ENCODE measurements at places on chromosomes 6 and 20. TPM values are rescaled to one million over a fixed set of nuclear protein-coding genes. Genes with fewer than 3 reads are reported as not detected.

- no peak for DNase-seq
These were observed 202.8 kb upstream of the CST7 start for GRCh38 chr20:24746351-24746685.

DNA sequence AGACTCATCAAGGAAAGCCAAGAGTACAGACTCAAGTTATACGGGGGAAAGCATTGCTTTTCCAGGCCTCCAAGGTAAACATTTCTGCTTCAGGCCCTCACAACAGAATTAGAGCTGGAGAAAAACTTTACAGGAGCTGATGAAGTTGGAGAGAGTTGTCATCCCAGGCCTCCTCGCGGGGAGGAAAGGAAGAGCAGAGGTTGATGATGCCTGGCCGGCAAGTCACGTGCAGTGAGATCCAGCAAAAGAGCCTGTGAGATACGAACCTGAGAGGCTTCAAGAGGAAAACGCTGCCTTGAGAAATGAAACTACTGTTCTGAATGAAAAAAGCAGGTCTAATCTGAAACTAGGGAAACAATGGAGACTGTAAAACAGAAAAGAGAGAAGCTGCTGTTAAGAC, 122.9 kb downstream of the FAM120B start:
- no peak for DNase-seq

GRCh38 chr20:2652724-2653555, 508 bp downstream of the NOP56 start:
- DNase-seq = no peak

DNA sequence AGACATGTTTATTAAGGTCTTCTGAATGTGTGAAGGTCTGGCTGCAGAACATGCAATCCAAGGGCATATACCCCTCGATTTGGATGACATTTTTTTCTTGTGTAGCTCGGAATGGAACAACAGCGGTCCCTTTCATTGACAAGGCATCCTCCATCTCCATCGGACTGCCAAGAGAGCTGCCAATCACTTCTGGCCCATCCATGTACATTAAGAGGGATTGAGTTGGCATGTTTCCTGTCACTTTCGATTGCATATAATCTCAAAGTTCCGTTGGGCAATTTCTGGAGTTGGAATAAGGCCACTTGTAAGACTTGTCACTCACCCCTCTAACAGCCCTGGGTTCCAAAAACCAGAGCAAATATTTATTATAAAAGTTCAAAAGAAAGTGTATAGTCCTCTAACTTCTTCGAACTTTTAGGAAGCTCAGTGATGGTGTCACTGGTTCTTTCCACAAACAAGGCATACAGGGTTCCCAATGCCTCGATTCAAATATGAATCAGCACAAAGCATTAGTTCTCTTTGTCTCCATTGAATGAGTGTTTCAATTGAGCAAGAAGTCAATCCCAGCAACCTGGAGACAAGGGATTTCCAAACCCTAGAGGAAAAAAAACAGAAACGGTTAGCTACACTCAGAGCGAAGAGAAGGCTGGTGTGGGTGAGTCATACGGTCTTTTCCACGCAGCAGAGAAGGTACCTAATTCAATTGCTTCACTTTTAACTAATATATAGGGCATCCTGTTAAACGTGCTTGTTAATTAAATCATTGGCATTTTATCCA, 10.9 kb downstream of the ZNF217 start:
- DNase-seq = peak; percentile 95

GRCh38 chr20:62534526-62535221, 58.9 kb upstream of the GATA5 start:
- no peak for DNase-seq

- no peak for DNase-seq
These were observed 90.1 kb downstream of the CRYBG1 start for GRCh38 chr6:106450653-106451052.

DNA sequence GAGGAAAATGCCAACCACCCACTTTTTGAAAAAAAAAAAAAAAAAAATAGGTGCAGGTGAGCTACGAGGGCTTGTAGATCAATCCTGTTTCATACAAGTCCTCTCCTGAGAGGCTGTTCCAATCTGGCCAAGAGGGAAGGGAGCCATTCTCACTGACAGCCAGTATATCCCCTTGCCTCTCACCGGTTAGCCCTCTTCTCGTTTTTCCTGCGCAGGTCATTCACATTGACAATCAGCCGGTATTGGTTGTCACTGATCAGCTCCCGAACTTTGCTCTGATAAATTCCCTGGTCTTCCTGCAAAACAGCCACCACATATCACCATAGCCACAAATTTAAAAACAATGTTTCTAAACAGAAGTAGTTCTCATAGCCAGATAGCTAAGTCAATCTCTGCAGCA, 1.4 kb downstream of the MCM3 start:
- no peak for DNase-seq

DNA sequence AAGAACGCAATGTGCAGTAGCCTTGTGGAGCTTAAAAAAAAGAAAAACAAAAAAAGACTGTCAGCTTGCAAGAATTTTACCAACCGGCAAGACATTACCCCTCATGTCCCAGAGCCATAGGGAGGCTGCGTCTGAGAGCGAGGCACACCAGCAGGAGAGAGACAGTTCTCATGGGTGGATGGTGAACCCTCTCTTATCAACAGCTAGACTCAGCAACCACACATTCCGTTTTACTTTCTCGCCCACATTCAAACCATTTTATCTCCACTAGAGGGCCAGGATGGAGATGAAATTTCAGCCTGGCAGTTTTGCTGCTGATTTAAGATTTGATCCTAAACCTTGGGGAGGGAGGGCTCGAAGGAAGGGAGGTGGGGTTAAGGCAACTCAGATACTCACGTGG, 247.0 kb downstream of the ATXN1 start:
- DNase-seq = peak; percentile 76

The ASXL1 gene
- 29.9 TPM for total RNA-seq

Data from IMR-90 (cell line).